Suppressor macrophage (primary cell): ENCODE measurements at places on chromosomes 11 and 22.

- DNase-seq = no peak
Observed at GRCh38 chr11:66183494-66184048, 84.9 kb upstream of the RAB1B start.

DNA sequence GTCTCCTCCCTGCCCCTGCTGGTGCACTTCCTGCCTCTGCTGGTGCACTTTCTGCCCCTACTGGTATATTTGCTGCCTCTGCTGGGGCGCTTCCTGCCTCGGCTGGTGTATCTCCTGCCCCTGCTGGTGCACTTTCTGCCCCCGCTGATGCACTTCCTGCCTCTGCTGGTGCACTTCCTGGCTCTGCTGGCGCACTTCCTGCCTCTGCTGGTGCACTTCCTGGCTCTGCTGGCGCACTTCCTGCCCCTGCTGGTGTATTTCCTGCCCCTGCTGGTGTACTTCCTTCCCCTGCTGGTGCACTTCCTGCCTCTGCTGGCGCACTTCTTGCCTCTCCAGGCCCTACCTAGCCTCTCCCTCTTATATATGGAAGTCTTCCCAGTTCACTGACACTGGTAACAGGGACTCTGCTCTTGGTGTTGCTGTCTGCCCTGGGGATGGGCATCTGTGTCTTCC, 10.1 kb downstream of the MTFP1 start:
- no peak for DNase-seq

DNA sequence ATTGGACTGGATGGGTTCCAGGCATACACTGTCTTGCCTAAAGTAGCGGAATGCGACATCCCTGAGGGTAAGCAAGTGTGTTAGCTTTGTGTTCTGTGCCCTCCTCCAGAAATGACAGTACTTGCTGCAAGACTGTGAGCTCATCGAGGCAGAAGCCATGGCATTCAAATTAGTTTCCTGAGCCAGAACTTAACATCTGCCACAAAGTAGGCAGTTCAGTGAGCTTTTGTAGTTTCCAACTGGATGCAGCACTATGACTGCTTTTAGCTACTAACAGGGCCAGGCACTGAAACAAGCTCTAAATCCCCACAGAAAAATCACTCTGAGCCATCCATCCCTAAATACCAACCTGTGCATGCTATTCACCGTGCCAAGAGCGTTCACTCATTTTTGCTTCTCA, 1.2 kb upstream of the FAR1 start:
- DNase-seq = no peak

GRCh38 chr11:67694875-67695555, 20.6 kb upstream of the ALDH3B2 start:
- DNase-seq = no peak

DNA sequence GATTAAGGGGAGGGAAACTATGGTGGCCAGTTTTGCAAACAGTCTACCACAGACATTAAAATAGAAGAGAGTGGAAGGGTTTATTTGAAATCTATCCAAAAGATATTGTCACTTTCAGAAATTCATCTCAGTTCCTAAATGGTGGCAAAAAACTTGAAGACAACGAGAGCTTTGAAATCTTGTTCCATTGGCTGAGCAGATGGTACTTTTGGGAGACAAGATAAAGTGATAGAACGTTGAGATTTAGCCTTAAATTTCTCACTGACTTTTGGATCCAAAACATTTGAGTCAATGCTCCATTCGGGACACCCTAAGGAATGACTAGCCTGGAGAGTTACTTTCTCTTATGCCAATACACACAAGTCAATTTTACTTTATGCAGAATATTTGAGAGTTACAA, 319.1 kb upstream of the LARGE1 start:
- no peak for DNase-seq

- DNase-seq = no peak
Observed at GRCh38 chr11:12683874-12684273, 9.7 kb downstream of the TEAD1 start.

- DNase-seq = no peak
Observed at GRCh38 chr22:44842417-44842816, 90.0 kb downstream of the ARHGAP8 start.

GRCh38 chr22:40668611-40669411, 10.5 kb upstream of the MCHR1 start:
- no peak for DNase-seq
